ENCODE measurements at places on chromosomes 13 and 19. TPM values are rescaled to one million over a fixed set of nuclear protein-coding genes. Genes with fewer than 3 reads are reported as not detected.

MBD3L3 gene
- total RNA-seq, result not detected

KLK15 gene
- not detected for total RNA-seq

FCER2 gene
- total RNA-seq, result not detected

GPR12 gene
- total RNA-seq, result not detected

PEAK3 gene
- total RNA-seq, result not detected

MCEMP1 gene
- total RNA-seq, result not detected

RBM26 gene
- 46.6 TPM for total RNA-seq

CLEC17A gene
- not detected for total RNA-seq

C5AR1 gene
- under 0.01 TPM for total RNA-seq

PCDH20 gene
- not detected for total RNA-seq

NLRP4 gene
- total RNA-seq, result not detected

DZIP1 gene
- total RNA-seq, result 44.0 TPM

KRTDAP gene
- total RNA-seq, result not detected

SYCN gene
- not detected for total RNA-seq

JSRP1 gene
- not detected for total RNA-seq

LILRA1 gene
- not detected for total RNA-seq

DPF1 gene
- 1.4 TPM for total RNA-seq

SLITRK5 gene
- under 0.01 TPM for total RNA-seq

ZNF610 gene
- total RNA-seq, result 3.7 TPM

PRODH2 gene
- total RNA-seq, result not detected

ODAD3 gene
- total RNA-seq, result 0.32 TPM

STOML3 gene
- not detected for total RNA-seq

RASAL3 gene
- total RNA-seq, result not detected

CEACAM19 gene
- 3.1 TPM for total RNA-seq

ZNF235 gene
- 3.0 TPM for total RNA-seq

KCTD4 gene
- total RNA-seq, result 4.3 TPM

GJA3 gene
- total RNA-seq, result 0.65 TPM

PABPC3 gene
- 0.39 TPM for total RNA-seq

PLK5 gene
- total RNA-seq, result not detected

KLK3 gene
- not detected for total RNA-seq

TMEM221 gene
- not detected for total RNA-seq

COG3 gene
- 38.2 TPM for total RNA-seq

IL4I1 gene
- 1.6 TPM for total RNA-seq

SMIM44 gene
- total RNA-seq, result not detected

ZNF723 gene
- total RNA-seq, result not detected

CCDC122 gene
- total RNA-seq, result 12.3 TPM

ZFP14 gene
- 7.1 TPM for total RNA-seq

ZNF568 gene
- 15.1 TPM for total RNA-seq

ASF1B gene
- 5.0 TPM for total RNA-seq

PSPN gene
- total RNA-seq, result 1.6 TPM

RGS9BP gene
- total RNA-seq, result 0.26 TPM

S1PR4 gene
- not detected for total RNA-seq

ATP12A gene
- under 0.01 TPM for total RNA-seq

RASIP1 gene
- total RNA-seq, result 1.3 TPM

IL12RB1 gene
- 0.26 TPM for total RNA-seq

RBM42 gene
- total RNA-seq, result 41.6 TPM

RYR1 gene
- 0.65 TPM for total RNA-seq

FXYD5 gene
- total RNA-seq, result 64.4 TPM

ZNF93 gene
- 3.5 TPM for total RNA-seq

ZNF534 gene
- total RNA-seq, result 0.13 TPM

U2AF1L4 gene
- 9.5 TPM for total RNA-seq

NANOS3 gene
- total RNA-seq, result not detected

TEKTIP1 gene
- total RNA-seq, result not detected
